ENCODE measurements at places on chromosomes 5 and 9. TPM values are rescaled to one million over a fixed set of nuclear protein-coding genes. Genes with fewer than 3 reads are reported as not detected.
A peak's percentile ranks its signal among the peaks of the same experiment; 100 is the strongest.

DNA sequence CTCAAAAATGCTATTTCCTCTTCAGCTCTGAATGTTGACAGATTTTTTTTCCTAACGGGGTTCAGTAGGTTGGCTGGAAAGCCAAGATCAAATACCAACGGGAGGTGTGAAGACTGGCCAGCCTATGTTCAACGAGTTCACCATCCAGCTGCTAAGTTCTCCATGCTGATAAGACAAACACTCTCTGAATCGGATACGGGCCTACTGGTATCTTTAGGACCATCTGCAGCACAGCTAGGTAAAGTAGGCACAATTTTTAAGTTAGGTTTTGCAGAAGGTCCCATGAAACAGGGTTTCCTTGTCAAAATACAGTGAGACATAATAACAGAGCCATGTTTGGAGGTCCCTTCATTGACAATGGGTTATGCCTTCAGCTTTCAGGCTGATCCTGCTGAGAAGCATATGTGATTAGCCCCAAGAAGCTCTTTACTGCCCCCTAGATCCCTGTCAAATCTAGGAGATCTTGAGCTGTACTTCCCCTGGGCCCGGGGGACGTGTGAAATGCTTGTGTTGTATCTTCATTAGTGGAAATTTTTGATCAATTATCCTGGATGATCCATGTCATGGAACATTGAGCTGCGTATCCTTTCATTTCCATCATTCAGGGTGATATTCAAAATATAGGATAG lies 60.6 kb downstream of the PGM5 start:
- no peak for DNase-seq
- H3K4me3 ChIP-seq, result no peak overlapping the region
- no peak overlapping the region for H3K27ac ChIP-seq

DNA sequence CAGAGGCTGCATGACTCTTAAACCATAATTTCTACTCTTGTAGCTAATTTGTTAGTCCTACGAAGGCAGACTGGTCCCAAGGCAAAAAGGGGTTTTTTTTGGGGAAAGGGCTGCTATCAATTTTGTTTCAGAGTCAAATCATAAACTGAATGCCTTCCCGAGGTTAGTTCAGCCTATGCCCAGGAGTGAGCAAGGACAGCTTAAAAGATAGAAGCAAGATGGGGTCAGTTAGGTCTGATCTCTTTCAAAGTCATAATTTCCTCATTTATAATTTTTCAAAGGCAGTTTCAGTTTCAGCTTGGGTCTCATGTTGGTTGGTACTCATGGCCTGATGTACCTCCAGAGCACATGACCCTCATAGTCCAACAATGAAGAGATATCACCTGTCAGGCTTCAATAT lies 7.9 kb upstream of the RXFP3 start:
- no peak for DNase-seq
- H3K36me3 ChIP-seq, result no peaks in the 10 kb centered on the region
- H3K27me3 ChIP-seq, result no peaks in the 10 kb centered on the region
- H3K27ac ChIP-seq, result no peak overlapping the region
- no peaks in the 10 kb centered on the region for H3K4me1 ChIP-seq
- H3K4me3 ChIP-seq, result no peak overlapping the region

- H3K4me1 ChIP-seq, result peaks cover 9% of the 10 kb centered on the region
- no peaks in the 10 kb centered on the region for H3K36me3 ChIP-seq
- no peak for DNase-seq
- no peak overlapping the region for H3K27ac ChIP-seq
- no peak overlapping the region for H3K4me3 ChIP-seq
- H3K27me3 ChIP-seq, result no peaks in the 10 kb centered on the region
These were observed 41.3 kb downstream of the ROR2 start for GRCh38 chr9:91908746-91909145.

GRCh38 chr5:138230981-138231589 lies 18.0 kb upstream of the CDC23 start:
- no peaks in the 10 kb centered on the region for H3K27me3 ChIP-seq
- no peak overlapping the region for H3K27ac ChIP-seq
- no peaks in the 10 kb centered on the region for H3K36me3 ChIP-seq
- no peak overlapping the region for H3K4me3 ChIP-seq
- DNase-seq, result no peak

GRCh38 chr5:143063175-143063970 lies 293.2 kb downstream of the ARHGAP26 start:
- no peak for DNase-seq
- no peaks in the 10 kb centered on the region for H3K36me3 ChIP-seq
- no peak overlapping the region for H3K4me3 ChIP-seq
- H3K27ac ChIP-seq, result peak overlapping the region; percentile 31
- no peaks in the 10 kb centered on the region for H3K27me3 ChIP-seq

GRCh38 chr5:154995679-154996078 lies 17.9 kb upstream of the KIF4B start:
- no peaks in the 10 kb centered on the region for H3K27me3 ChIP-seq
- H3K27ac ChIP-seq, result no peak overlapping the region
- no peaks in the 10 kb centered on the region for H3K36me3 ChIP-seq
- no peak for DNase-seq
- no peak overlapping the region for H3K4me3 ChIP-seq

DNA sequence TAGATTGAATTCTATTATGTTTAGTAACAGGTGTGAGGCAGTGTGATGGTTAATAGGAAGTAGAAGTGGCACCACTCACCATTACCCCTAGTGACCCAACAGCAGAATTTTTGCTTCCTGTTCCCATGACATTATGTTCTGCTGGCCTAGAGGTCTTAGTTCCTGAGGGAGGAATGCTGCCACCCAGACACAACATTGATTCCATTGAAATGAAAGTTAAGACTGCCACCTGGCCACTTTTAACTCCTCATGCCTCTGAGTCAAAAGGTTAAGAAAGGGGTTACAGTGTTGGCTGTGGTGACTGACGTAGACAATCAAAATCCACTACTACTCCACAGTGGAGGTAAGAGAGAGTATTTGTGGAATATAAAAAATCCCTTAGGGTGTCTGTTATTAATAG lies 218.9 kb upstream of the NMUR2 start:
- H3K4me3 ChIP-seq, result no peak overlapping the region
- H3K27ac ChIP-seq, result no peak overlapping the region

GRCh38 chr5:334903-335739 lies 13.6 kb downstream of the AHRR start:
- DNase-seq, result no peak
- H3K4me3 ChIP-seq, result no peak overlapping the region
- H3K4me1 ChIP-seq, result no peaks in the 10 kb centered on the region
- no peaks in the 10 kb centered on the region for H3K36me3 ChIP-seq
- no peaks in the 10 kb centered on the region for H3K27me3 ChIP-seq
- H3K27ac ChIP-seq, result no peak overlapping the region

DNA sequence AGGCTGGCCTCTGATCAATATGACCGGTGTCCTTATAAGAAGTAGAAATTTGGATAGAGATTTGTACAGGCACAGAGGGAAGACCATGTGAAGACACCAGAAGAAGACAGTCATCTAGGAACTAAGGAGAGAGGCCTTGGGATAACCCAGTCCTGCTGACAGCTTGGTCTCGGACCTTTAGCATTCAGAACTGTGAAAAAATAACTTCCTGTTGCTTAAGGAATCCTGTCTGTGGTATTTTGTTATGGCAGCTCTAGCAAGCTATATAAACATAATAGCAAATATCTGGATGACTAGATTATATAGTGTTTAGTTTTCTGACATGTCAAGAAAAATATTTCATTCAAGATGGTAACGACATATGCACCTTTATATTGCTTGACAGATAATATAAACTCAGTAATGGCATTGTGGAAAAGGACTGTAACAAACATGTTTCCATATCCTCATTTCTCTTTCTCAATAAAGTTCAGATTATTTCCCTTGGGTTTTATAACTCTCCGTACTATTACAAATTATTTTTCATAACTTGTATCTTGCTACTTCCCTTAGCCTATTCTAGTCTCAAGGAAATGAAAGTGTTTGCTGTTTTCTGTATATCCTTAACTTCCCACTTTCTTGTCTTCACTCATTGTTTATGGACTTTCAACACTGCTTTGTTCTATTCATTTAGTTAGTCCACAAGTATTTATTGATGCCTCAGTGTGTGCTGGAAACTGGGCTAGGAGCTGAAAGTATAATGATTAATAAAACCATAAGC lies 62.4 kb downstream of the KIAA1958 start:
- no peaks in the 10 kb centered on the region for H3K4me1 ChIP-seq
- no peak overlapping the region for H3K4me3 ChIP-seq
- DNase-seq, result no peak
- H3K36me3 ChIP-seq, result no peaks in the 10 kb centered on the region
- H3K27ac ChIP-seq, result no peak overlapping the region

GRCh38 chr9:92395617-92396016 lies 8.8 kb downstream of the OGN start:
- no peak for DNase-seq
- no peak overlapping the region for H3K4me3 ChIP-seq
- H3K4me1 ChIP-seq, result no peaks in the 10 kb centered on the region
- no peak overlapping the region for H3K27ac ChIP-seq

Gene BTNL9
- 27.7 TPM for total RNA-seq

Gene GZMA
- 2.0 TPM for total RNA-seq

Gene IFNB1
- not detected for total RNA-seq

Gene SPINK4
- not detected for total RNA-seq

Gene GMCL2
- not detected for total RNA-seq

Gene GFRA3
- not detected for total RNA-seq
